ENCODE measurements at places on chromosomes 11 and 22.

GRCh38 chr11:120057028-120057330 is 80.9 kb downstream of the TRIM29 start:
- DNase-seq: no peak

DNA sequence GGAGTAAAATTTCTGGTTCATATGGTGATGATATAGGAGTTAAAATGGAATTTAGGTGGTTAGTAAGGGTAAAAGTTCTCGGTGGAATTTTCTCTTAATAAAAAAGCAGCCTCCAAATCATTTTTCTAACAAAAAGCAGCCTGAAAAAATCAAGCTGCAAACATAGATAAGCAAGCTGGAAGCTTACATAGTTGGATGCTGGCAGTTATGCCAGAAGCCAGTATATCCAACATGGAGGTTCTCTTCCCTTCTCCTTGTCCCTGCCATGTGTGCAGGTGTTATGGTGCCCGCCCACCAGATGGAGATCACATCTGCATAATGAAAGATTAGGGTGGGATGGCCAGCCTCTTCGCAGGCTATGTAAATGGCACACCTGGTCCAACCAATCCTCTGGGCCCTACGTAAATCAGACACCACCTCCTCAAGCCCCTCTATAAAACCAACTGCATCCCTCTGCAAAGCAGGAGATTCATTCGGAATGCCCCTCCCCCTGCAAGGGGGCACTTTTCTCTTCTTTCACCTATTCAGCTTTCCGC is 22.4 kb downstream of the PIWIL3 start:
- no peak for DNase-seq

DNA sequence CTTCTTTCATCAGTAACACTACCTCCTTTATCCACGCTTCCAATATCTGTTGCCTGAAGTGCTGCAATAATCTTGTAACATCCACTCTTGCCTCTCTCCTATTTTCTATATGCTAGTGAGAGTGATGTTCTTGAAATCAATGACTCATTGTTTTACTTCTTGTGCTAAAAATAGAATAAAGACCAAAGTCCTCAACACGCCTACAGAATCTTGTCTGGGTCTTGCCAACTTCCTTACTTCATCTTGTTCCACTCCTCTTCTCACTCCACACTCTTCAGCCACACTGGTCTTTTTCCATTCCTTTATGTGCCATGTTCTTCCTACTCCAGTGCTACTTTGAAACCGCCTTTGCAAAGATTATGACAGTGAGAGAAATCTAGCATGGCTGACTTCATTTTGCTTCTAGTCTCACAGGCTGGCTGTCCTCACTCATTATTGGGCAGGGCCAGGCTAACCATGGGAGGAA is 136.4 kb downstream of the CCDC81 start:
- no peak for DNase-seq

DNA sequence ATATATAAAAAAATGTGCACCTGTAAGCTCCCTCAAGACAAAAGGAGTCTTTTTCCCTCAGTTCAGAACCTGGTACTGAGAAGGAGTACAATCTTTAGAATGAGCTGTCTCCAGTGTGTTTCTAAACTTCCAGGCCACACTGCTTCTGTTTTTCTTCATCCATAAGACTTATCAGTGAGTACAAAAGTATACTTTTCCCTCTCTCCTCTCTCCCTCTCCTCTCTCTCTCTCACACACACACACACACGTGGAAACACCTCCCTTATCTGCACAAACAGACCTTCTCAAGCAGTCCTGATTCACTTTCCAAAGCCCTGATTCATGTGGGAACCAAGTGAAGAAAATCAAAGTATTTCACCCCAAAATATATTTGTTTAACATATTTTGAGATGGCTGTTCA is 220.7 kb upstream of the UBASH3B start:
- no peak for DNase-seq

GRCh38 chr11:69892986-69893555 is 73.9 kb upstream of the FGF3 start:
- no peak for DNase-seq

- DNase-seq: no peak
Measured at GRCh38 chr11:1792461-1792860, 28.7 kb upstream of the CTSD start.

GRCh38 chr11:1165256-1166041 is 7.7 kb downstream of the MUC5AC start:
- DNase-seq: no peak

DNA sequence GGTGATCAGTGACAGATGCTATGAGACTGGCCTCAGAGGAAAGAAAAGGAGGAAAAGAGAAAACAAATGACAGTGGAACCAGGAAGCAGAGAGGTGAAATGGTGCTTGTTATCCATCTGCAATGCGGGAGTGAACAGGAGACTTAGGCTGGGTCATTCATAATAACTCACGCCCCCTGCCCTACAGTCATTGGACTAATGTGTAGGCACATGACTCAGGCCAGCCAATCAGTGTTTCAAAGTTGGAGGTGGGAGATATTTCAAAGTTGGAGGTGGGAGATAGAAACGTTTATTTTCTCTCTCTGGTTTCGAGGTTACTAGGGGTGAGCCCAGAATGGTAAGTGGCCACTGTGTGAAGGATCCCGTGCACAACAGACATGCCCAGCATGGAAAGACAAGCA is 30.3 kb downstream of the SLC22A6 start:
- DNase-seq: no peak

- DNase-seq: no peak
Measured at GRCh38 chr11:131658414-131658813, 288.0 kb downstream of the NTM start.

GRCh38 chr11:1520663-1521267 is 34.2 kb upstream of the MOB2 start:
- DNase-seq: no peak

- DNase-seq: no peak
Measured at GRCh38 chr22:36289406-36289870, 36.5 kb downstream of the APOL1 start.

- no peak for DNase-seq
Measured at GRCh38 chr22:32444068-32444467, 20.2 kb downstream of the BPIFC start.

DNA sequence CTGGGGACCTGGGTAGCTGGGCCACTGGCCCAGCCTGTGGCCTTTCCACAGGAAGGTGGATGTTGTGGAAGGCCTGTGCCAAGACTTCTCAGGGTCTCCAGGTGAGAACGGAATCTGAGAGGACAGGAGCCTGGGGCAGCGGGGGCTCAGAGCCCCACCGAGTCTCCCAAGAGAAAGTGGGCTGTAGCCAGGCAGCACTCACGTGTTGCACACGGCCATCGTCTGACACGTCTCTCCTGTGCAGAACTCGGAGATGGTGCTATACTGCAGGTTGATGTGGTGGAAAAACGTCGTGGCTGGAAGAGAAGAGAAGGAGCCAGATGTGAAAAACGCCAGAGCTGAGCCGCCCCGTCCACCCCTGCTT is 6.4 kb downstream of the MOB2 start:
- DNase-seq: no peak

DNA sequence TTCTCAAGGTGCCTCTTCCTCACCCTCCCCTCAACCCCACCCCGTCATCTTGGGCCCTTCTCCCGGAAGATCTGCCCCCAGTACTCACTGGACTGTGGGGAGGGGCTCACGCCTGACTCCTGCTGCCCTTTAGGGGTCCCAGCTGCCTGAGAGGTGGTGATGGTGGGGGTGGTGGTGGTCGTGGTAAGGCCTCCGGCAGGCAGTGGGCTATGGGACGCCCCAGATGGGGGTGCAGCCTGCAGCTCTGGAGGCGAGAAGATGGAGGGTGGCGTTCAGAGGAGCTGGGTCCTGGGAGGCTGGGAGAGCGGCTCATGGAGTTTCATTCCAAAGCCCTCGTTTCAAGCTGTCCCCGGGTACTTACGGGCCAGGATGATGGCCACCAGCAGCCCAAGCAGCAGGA is 820 bp downstream of the MFRP start:
- no peak for DNase-seq

All from stimulated activated CD4-positive, alpha-beta T cell treated with anti-CD3 and anti-CD28 coated beads, Interleukin-1b, Interleukin-23, amount 100 ng/mL, for 24 hours (primary cell).